Activated naive CD4-positive, alpha-beta T cell treated with anti-CD3 and anti-CD28 coated beads, Interleukin-2, amount 50 U/mL, for 72 hours (primary cell): ENCODE measurements at places on chromosomes 4 and X. TPM values are rescaled to one million over a fixed set of nuclear protein-coding genes. Genes with fewer than 3 reads are reported as not detected.

The MTCP1 gene
- 19.5 TPM for total RNA-seq

The HTR2C gene
- total RNA-seq, result not detected

The GPR119 gene
- total RNA-seq, result not detected

The HOPX gene
- total RNA-seq, result 21.0 TPM

The NLGN3 gene
- total RNA-seq, result 3.6 TPM

The DCLK2 gene
- total RNA-seq, result not detected

The GNRHR gene
- total RNA-seq, result not detected

The CHRDL1 gene
- not detected for total RNA-seq

The TMPRSS11E gene
- 0.11 TPM for total RNA-seq

The GPR34 gene
- total RNA-seq, result 0.23 TPM

The BBS7 gene
- 17.6 TPM for total RNA-seq

The SHOX gene
- total RNA-seq, result not detected

The ATG4A gene
- 24.3 TPM for total RNA-seq

The FRMD7 gene
- total RNA-seq, result not detected

The ASB12 gene
- not detected for total RNA-seq

The ADAD1 gene
- not detected for total RNA-seq

The SYN1 gene
- total RNA-seq, result 0.47 TPM

The SCRG1 gene
- total RNA-seq, result not detected

The APLN gene
- total RNA-seq, result 2.0 TPM

The ERAS gene
- 0.23 TPM for total RNA-seq

The GRIA3 gene
- not detected for total RNA-seq

The ARHGAP6 gene
- not detected for total RNA-seq

The KCTD8 gene
- not detected for total RNA-seq

The RASSF6 gene
- total RNA-seq, result not detected

The BMX gene
- not detected for total RNA-seq

The HSFX2 gene
- not detected for total RNA-seq

The BBS12 gene
- 0.96 TPM for total RNA-seq

The PPP1R3F gene
- 4.2 TPM for total RNA-seq

The FAM9A gene
- not detected for total RNA-seq

The CYTL1 gene
- not detected for total RNA-seq

The PDGFRA gene
- 0.41 TPM for total RNA-seq

The LRRC66 gene
- 0.19 TPM for total RNA-seq

The RPA4 gene
- 0.62 TPM for total RNA-seq

The EMCN gene
- total RNA-seq, result not detected

The SUPT20HL1 gene
- not detected for total RNA-seq

The DCAF4L1 gene
- 0.21 TPM for total RNA-seq

The SAGE1 gene
- not detected for total RNA-seq

The ABLIM2 gene
- 0.27 TPM for total RNA-seq

The XPNPEP2 gene
- not detected for total RNA-seq

The EGFL6 gene
- 0.93 TPM for total RNA-seq

The PFKFB1 gene
- 0.99 TPM for total RNA-seq

The GABRA4 gene
- not detected for total RNA-seq
